ENCODE measurements at places on chromosomes 7 and 10.

DNA sequence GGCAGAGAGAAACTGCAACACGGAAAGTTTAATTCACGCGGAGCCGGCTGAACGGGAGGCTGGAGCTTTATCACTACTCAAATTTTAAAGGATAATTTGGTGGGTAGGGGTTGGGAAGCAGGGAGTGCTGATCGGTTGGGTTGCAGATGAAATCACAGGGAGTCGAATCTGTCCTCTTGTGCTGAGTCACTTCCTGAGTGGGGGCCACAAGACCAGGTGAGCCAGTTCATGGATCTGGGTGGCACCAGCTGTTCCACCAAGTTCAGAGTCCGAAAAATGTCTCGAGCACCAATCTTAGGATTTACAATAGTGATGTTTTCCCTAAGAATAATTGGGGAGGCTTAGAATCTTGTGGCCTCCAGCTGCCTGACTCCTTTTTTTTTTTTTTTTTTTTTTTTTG lies 3.6 kb upstream of the PRAP1 start:
- no peak for DNase-seq

DNA sequence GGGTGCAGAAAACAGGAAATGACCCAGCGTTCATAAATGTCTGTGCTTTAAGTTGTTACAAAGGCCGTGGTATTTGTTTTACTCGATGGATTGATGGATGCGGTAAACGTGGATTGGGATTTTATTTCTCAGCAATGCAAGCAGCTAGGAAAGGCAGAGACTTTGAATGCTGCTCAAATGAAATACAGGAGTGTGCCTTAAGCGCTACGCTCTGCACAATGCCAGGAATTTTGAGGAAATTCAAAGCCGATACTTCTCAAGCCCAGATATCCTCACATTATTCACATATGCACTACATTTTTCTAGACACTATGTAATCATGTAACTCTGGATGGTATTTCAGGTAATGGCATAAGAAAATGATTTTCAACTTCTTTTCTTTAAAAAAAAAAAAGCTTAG lies 514.3 kb upstream of the ADARB2 start:
- DNase-seq = no peak

DNA sequence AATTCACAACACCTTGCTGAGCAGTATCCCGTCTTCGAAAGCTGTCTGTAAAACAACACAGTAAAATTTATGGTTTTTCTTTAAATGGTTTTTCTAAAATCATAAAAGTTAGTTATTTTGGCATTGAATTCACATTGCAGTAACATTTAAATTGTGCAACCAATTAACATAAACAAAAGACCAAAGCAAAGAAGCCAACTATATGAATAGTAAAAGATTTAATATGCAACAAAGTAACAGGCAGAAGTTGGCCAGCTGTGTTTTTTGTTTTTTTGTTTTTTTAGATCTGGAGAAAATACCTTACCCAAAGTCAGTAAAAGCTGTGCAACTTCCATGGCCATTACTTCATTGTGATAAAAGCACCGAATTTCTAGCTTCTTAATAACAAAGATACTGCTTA lies 11.3 kb downstream of the SRI start:
- DNase-seq = no peak

DNA sequence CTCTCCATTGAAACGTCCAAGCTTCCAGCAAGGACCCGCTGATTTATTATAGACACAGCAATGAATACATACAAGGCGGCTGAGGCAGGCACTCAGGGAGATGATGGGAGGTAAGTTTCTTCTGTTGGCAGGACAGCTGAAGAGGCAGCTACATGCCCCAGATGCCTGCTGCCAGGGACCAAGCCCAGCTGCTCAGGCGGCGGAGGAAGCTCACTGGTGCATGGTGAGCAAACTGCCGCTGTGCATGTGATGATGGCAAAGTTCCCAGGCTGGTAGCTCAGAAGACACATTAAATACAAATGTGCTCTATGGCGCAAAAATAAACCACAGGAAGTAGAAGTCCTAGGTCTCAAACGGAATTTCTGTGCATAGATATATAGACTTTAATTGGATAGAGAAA lies 2.3 kb downstream of the DNTT start:
- peak; percentile 30 for DNase-seq

- DNase-seq = no peak
Measured at GRCh38 chr10:12073526-12073925, 4.8 kb downstream of the DHTKD1 start.

Measured in activated naive CD4-positive, alpha-beta T cell treated with anti-CD3 and anti-CD28 coated beads, Interleukin-2, amount 50 U/mL, for 16 hours (primary cell).